Activated CD4-positive, alpha-beta T cell treated with anti-CD3 and anti-CD28 coated beads for 36 hours (primary cell): ENCODE measurements at places on chromosomes 5 and 9.

DNA sequence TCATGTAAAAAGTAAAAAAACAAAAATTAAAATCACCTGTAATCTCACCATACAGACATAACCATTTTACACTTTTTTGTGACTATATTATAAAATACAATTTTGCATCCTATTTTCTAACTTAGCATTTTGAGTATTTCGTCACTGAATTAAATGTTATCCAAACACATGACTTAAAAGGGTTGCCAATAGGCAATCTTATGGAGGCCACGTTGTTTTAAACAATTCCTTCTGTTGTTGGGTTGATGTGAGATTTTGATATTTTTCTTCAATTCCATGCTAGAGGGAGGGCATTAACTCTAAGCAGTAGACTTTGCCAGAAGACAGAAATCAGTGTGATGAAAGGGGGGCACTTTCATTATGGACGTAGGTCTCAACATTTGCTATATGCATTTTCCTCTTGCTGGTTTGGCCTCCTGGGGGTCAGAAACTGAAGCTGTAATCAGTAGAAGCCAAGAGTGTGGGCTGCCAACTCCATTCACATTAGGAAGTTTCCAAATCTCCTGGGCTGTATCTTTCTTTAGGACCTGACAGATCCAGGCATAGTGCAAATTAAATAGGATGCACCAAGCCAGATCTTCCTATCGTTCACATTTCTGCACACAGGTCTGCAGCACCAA lies 614.2 kb upstream of the CLINT1 start:
- DNase-seq, result no peak

GRCh38 chr9:116494815-116495634 lies 192.1 kb upstream of the TRIM32 start:
- peak; percentile 62 for DNase-seq

DNA sequence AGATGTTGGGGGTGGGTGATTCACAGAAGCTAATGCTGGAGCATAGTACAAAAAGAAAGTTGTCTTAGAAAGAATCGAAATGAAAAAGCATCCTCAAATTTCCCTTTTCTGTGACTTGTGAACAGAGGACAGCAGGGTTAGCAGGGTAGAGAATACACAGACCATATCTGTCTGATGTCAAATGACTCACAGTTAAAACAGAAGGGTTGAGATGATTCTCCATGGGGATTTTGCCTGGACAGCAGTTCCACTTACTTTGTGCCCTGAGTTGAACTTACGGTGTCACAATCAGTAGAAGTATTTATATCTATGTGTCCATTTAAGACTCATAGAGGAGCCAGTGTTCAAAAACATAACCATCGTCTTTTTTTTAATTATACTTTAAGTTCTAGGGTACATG lies 801.6 kb downstream of the KCTD16 start:
- DNase-seq, result no peak

GRCh38 chr9:89339807-89340206 lies 21.5 kb downstream of the SECISBP2 start:
- DNase-seq, result no peak

- DNase-seq, result no peak
Observed at GRCh38 chr5:5066276-5067186, 73.6 kb upstream of the ADAMTS16 start.

DNA sequence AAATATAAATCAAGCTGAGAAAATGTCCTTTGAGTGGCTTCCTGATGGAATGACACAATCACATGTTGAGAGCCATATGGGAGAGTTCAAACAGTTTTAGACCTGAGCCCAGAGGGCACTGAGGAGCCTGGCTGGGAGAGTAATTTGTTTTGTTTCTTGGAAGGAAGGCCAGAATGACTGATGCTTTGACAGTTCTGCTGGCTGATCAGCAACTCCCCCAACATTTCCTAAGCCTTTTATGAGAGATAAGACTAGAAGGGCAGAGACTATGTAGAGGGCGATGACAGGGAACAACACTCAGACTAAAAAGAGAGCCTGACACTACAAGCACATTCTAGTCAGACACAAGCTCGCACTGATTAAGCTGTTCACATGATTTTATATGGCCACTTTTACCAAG lies 169.2 kb downstream of the COX7C start:
- DNase-seq, result no peak

- DNase-seq, result no peak
Observed at GRCh38 chr9:129252937-129253802, 75.1 kb upstream of the IER5L start.

GRCh38 chr5:15023266-15023665 lies 151.7 kb upstream of the ANKH start:
- DNase-seq, result no peak

GRCh38 chr9:38370176-38370575 lies 22.3 kb upstream of the ALDH1B1 start:
- DNase-seq, result no peak

DNA sequence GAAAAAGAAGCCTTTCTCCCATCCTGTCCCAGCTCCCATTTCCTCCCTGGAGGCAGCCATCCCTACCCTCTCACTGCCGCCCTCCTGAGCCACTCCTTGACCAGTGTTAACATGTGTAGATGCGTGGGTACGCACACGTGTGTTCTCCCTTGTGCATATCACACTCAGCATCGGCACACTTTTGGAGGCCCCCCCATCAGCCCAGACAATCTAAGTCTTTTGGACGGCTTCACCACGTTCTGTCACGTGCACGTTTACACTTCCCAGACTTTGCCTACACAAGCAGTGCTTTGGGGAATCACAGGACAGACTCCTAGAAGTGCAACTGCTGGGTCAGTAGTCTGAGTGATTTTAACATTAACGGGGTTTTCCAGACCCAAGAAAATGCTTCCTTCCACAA lies 18.0 kb downstream of the HRH2 start:
- no peak for DNase-seq

- DNase-seq, result no peak
Observed at GRCh38 chr5:16755641-16756040, 138.8 kb upstream of the RETREG1 start.

- no peak for DNase-seq
Observed at GRCh38 chr5:111511831-111512374, 432 bp downstream of the STARD4 start.

GRCh38 chr5:74851684-74852353 lies 14.4 kb downstream of the FAM169A start:
- DNase-seq, result no peak

DNA sequence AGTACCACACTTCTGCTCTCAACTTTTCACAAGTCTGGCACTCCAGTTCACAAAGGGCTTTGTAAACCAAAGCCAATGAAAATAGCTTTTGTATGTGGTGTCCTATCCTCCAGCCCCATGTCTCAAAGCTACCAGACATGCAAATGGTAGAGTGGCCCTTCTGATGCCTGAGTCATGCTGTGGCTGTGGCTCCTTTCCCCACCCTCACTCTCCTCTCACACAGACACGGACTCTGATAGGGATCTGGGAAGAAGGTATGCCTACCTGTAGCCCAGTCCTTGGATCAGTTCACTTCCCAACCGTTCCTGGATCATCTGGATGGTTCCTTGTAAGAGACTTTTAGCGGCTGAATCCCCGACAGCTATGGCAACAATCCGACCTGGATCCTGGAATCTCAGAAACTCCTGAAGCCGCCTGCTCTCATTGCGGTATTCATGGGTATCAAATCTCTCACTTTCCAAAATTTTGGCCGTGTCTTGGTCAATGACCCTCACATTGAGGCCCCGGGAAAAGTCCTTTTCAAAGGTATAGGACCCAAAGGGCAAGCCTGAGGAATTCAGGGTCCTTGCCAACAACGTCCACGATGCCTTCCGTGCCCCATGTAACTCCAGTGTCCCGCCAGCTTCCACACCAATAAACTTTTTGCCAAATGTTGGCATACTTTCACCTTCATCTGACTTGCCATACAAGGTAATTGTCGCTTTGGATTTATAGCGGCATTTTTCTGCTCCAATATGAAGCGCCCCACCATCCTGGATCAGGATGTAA lies 23.4 kb downstream of the CEMIP2 start:
- no peak for DNase-seq

DNA sequence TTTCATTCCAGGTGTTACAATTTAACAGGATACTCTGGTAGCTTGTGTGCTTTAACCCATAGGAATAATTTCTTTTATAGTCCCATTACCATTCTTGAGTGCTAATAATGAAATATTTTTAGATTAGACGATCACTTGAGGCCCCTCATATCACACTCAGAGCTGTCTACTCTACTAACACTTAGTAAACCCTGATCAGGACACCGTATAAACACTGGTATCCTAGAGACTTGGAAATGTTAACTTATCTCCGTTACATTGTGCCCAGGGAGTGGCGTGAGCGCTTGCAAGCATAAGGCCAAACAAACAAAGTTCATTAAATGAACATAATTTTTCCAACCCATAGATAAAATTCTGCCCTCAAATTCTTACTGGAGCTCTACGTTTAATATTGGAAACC lies 42.2 kb upstream of the RFX3 start:
- no peak for DNase-seq

DNA sequence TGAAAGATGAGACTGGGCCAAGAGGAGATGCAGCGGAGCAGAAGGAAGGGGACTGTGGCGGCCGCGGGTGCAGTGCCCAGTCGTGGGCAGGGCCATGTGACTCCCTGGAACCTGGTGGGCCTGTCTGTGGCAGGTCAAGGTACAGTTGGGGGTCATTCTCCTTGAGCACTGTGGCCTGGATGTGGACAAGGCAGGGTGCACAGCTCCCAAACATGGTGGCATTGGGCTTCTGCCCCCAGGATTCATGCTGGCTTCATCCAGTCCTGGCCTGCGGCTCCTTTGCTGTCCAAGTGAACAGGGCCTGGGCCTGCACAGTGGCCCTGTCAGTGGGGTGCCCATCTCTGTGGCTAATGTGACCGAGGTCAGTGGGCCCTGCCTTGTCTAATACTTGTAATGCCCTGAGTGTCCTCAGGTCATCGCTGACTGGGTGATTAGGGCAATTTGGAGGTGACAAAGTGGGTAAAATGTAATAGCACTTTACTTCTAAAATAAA lies 39.9 kb downstream of the CEP72 start:
- DNase-seq, result no peak

- DNase-seq, result no peak
Observed at GRCh38 chr5:147751156-147751830, 31.2 kb downstream of the JAKMIP2 start.

DNA sequence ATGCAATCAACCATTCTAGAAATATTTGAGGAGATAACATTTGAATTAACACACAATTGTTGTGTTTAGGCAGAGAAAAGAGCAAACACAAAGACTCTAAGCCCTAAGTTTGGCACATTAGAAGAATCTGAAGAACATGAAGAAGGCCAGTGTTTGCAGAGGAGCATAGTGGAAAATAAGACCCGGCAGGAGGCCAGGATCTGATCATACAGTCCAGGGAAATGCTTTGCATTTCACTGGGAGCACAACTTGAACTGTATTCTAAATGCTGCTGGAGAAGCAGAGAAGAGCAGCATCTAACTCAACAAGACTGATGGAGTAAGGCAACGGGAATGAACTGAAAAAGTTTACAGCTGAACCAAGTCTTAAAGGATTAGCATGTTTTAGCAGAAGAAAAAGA lies 463.4 kb downstream of the ZNF608 start:
- DNase-seq, result no peak

DNA sequence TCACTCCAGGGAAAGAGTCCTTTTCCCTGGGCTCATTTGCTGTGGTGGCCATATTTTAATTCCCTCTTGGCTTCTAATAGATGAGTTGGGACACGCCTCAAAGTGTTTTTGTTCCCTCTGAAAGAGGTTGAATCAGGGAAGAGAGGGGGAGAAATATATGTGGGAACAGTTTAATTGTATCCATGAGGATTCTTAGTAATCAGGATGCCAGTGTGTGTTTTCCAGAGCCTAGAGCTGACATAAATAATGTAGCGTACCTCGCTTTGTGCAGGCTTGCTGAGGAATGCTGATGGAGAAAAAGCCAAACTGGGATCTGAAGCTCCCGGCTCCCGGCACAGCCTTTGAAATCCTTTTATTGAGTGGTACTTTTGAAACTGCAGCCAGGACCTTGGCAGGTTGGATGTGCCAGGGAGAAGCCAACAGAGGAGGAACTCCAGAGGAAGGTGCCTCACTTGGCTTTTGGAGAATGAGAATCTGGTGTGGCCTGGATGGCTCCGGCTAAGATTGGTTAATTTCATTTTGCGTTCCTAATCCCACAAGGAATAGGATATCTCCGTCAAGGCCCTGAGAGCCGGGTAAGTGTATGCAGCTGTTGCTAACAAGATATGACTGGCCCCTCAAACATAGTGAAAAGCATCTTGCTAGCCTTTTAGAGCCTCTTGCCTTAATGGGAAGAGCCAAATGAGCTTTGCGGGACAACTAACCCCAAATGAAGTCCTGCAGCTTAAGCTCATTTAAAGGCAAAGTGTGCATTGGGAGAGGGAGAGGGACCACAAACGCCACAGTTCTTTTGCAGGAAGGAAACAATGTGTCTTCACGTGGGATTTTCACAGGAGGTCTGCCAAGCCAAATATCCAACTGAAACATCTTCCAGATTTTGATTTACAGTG lies 471.1 kb upstream of the WWC1 start:
- no peak for DNase-seq

- DNase-seq, result no peak
Observed at GRCh38 chr5:52897238-52897614, 91.9 kb upstream of the ITGA2 start.
